Subcutaneous preadipocyte (primary cell): ENCODE measurements at places on chromosomes 2 and 18. TPM values are rescaled to one million over a fixed set of nuclear protein-coding genes. Genes with fewer than 3 reads are reported as not detected.

MCEE gene
- 18.6 and 19.1 TPM in 2 replicates for total RNA-seq

WNT10A gene
- total RNA-seq: not detected in 2 replicates

HK2 gene
- 21.3 and 27.4 TPM in 2 replicates for total RNA-seq

TUBA3E gene
- not detected in 2 replicates for total RNA-seq

IL1F10 gene
- total RNA-seq: not detected in 2 replicates

TAF4B gene
- total RNA-seq: 10.7 and 12.3 TPM in 2 replicates

DSG2 gene
- 0.39 and 3.7 TPM in 2 replicates for total RNA-seq

CTLA4 gene
- total RNA-seq: not detected in 2 replicates

FN1 gene
- 8,592 and 13,726 TPM in 2 replicates for total RNA-seq

SCYGR1 gene
- not detected in 2 replicates for total RNA-seq

ILKAP gene
- total RNA-seq: 22.4 and 29.9 TPM in 2 replicates

HJURP gene
- 15.1 and 34.6 TPM in 2 replicates for total RNA-seq

SERPINB10 gene
- 0.20 TPM in 1 of 2 replicates, not detected in the other for total RNA-seq

DGKD gene
- 9.2 and 15.1 TPM in 2 replicates for total RNA-seq

SLC11A1 gene
- total RNA-seq: under 0.01 and 0.20 TPM in 2 replicates

DUSP19 gene
- total RNA-seq: 1.1 and 2.2 TPM in 2 replicates
